ENCODE measurements at places on chromosomes 7 and 10.

DNA sequence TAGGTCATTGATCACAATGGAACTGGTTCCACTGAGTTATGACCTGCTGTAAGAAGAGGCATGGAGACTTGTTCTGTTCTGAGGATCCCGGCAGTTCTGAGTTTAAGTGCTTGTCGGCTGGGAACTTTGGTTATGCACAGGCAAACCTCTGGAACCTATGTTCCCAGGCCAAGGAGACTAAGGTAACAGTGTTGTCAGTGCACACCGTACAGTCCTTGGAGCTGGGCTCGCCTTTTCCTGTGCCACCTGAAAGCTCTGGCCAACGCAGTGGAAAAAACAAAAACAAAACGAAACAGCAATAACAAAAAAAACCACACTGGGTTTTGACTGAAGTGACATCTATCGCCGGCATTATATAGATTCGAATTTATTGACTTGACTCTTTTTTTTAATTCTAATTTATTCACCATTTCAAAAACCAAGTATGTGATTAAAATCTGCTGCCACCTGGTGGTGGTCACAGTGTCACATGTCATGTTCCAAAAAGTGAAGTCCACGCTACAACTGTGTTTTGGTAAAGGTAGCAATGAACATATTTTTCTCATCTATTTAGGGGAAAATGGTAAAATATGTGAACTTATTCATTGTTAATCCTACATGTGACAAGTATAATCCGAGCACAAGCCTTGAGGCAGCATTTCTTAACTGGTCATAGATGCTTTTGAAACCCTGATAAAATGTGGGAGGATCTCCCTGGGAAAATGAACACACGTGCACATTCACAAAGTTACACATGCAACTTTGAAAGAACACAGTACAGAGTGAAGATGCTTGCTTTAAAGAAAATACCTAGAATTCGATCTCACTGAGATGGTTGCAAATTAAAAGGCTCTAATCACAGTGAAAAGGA is 113.8 kb upstream of the PPP2R2D start:
- no peak for DNase-seq

GRCh38 chr7:141073173-141073640 is 657 bp upstream of the TMEM178B start:
- no peak for DNase-seq

DNA sequence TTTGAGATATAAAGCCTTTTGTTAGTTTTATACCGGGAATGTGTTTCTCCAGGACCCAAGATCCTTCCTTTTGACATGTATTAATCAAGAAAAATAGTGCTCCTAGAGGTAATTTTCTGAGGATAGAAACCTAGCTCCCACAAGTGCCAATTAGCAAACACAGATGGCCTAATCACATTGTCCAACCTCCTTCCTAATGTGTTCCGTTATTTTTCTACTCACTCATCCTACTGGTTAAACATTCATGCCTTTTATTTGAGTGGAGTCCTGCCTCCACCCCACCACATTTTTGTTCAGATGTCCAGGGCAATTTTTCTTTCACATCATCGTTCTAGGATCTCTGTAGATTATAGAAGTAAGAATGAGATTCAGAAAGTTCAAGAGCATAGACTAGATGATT is 610.0 kb upstream of the MBL2 start:
- DNase-seq = no peak

- DNase-seq = no peak
Observed at GRCh38 chr7:45568536-45569289, 5.5 kb upstream of the ADCY1 start.

DNA sequence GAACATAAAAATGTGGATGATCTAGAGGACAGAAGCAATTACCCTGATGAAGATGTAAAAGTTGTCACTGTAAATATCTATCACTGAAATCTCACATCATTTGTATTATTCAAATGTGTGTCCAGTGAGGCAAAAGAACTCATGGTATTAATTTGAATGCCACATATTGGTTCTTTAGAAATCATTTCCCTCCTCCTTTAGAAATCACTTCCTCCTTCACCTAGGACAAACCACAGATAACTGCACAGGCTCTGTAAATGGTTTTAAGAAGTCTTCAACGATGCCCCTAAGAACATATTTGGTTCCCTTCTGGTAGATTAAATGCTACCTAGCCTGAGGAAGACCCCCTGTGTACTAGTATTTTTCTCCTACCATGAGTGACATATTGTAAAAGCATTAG is 33.1 kb upstream of the ZNF518A start:
- DNase-seq = no peak

DNA sequence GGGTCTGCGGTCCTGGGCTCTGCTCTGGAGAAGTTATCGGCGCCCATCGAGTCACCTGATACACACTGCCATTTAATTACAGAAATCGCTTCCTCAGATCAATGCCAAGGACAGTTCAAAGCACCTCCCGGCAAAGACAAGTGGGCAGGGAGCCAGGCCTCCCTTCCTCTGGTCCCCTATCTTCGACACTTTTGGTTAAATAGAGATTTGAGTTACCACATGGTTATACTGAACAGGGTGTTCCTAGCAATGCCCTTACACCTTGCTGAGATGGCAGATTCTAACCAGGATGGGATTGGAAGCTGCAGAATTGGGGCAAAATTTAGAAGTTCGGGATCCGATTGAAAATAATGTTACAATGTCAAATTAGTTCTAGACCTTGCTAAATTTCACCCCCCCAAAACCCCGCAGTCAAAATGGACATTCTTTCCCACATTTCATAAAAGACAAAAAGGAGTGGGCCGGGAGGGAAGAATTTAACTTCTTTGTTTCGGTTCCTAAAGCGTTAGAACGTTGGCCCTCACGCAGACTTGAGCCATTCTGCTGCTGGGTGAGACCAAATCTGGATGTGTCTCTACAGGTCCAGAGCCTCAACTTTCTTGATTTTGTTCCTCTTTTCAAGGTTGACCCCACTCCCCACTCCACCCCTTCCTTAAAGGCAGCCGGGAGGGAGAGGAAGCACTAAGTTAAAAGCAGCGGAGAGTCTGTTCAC is 2.2 kb upstream of the DLX5 start:
- DNase-seq = no peak

GRCh38 chr10:107834706-107835105 is 670.2 kb upstream of the SORCS1 start:
- DNase-seq = no peak

GRCh38 chr10:124231168-124232155 is 138.1 kb upstream of the CHST15 start:
- DNase-seq = no peak

DNA sequence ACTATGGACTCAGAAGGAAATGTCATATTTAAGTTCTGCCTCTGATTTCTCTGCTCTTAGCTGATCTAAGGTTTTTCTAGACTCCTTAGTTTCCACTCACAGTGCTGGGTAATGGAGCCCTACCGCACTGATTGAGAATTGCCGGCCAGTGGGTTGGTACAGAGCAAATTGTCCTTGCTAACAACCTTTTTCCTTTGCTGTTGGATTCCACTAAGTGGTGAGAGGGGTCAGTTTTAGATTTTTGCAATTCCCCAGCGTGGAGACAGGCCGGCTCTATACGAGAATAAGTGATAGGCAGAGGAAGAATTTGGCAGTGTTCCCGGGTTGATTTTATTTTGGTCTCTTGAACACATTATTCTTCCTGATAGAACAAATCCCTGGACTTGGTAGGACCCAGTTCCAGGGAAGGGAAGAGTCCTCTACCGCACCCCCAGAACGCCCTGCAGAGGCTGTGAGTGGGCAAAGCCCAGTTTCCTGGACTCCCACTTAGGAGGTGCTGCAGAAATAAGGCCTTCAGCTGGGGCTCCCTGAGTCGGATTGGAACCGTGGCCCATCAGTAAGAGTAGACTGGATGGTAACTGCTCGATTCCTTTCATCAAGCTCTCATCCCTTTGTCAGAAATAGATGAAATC is 3.0 kb upstream of the NRP1 start:
- DNase-seq = no peak

DNA sequence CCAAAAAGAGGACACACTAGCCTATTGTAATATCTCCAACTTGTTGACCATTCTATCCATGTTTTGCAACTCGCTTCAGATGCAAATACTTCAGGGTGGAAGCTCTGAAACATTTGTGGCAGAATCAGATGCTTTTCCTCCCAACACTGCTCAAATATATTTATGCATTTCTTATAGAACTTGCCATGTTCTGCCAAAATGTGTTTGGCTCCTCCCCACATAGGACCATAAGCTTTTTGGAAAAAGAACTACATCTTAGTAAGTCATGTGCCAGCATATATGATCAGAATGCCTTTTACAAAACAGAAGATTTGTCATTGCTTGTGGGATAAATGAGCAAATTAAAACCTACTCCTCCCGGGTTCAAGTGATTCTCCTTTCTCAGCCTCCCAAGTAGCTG is 484.5 kb downstream of the TNS3 start:
- no peak for DNase-seq

DNA sequence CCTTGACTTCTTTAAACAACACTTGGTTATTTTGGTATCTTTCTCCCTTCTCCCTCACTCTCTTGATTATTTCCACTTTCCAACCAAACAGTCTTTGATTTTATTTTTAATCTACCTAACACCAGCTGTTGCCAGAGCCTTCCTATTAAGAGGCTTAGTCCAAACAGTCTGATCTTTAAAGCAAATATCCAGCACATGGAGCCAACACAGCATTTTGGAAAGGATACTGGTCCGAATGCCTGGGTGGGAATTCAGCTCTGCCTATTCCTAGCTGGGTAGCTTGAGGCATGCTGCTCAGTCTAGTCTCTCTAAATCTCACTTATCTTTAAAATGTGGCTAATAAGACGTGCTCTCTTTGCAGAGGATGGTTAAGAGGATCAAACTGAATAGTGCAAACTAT is 129.3 kb downstream of the NRCAM start:
- no peak for DNase-seq

GRCh38 chr7:124029396-124030188 is 3.3 kb downstream of the TMEM229A start:
- peak; percentile 33 for DNase-seq

DNA sequence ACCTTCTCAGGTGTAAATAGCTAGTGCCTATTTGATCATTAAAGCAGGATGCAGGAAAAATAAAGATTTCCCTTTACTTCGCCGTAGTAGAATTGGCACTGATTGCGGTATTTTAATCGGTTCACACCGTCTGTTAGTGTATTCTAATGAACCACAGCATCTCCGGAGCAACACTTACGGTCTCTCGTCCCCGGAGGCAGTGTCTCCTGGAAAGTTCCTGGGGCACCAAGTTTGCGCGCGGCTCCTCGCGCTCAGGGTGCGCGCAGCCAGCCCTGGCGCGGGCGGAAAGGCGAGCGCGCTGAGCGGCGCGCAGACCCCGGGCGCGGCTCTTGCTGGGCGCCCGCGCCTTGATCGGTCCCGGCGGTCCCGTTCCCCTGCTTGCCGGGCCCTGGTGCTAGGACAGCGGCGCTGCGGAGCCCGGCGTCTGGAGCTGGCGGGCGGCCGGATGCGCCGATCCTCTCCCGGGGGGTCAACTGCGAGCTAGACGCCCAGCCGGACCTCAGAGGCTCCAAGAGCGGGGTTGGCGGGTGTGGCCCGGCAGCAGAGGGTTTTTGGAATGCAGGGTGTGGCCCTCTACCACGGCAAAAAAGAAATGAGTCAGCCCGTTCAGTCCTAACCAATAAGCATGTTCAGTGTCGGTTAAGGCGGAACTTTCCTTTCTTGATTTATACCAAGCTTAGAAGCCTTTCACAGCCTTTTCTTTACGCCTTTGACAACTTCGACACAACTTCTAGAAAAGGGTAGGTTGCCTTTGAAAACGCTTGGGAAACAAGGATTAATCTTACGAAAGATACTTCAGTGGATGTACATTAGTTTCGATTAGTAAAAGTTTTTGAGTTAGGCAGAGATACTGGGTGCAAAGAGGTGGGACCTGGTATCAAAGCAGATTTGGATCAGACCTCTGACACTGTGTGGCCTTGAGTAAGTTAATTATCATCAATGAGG is 166.8 kb upstream of the ASAH2 start:
- peak; percentile 14 for DNase-seq

- no peak for DNase-seq
Observed at GRCh38 chr7:1858435-1859265, 188.6 kb downstream of the ELFN1 start.

GRCh38 chr7:1368682-1369571 is 90.3 kb downstream of the MICALL2 start:
- DNase-seq = peak; percentile 25

GRCh38 chr10:96588616-96589419 is 2.0 kb upstream of the TM9SF3 start:
- no peak for DNase-seq

DNA sequence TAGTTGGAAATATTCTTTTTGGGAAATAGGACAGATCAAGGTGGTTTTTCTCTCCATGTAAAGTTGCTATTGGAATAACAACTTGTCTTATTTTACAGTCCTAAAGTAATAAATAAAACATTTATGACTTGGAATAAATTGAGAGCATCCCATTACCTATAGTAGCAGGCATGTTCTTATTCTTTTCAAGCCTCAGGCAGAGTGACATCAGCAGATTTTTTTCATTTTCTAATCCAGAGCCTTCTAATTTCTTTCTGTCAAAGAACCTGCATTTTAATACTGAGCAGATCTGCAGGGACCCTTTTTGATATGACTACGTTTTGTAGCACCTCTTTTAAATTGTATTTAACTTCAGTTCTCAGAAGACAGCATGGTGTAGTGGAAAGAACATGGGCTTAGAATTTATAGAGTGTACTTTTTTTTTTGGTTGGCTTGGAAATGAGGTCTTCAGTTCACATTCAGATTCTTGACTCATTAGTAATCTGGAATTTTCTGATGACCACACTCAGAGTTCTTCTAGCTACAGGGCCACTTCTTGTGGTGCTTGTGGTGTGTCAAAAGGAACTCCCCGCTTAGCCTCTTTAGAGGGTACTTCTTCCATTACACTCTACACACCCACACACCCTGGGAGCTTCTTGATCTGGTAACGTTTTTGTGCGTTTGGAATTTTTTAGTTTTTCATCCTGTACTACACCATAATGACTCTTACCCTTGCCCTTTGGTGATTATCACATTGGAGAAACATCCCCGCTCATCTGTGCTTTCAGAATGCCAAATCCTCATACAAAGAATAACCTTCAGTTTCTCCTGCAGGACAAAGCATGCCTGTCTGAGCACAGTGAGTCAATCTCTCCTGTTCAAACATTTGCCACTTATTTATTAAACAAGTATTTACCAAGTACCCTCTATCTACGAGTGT is 34.6 kb downstream of the AGK start:
- no peak for DNase-seq

- no peak for DNase-seq
Observed at GRCh38 chr7:6259257-6259656, 13.2 kb downstream of the CYTH3 start.

DNA sequence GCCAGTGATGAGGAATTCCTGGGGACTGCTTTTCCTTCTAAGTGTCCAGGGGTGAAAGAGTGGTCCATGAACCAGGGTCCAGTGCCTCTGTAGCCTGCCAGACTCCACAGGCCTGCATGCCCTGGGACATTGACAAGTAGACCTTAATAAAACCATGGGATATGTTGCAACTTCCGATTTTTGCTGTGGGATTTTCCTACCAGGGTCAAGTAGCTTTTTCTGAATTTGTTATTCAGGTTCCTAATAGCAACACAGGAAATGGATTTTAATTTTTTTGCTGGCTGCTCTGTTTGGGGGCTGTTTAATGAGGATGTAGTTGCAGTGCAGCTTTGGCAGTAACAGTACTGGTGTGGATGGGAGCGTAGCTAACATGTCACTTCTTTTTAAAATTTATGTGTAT is 42.1 kb downstream of the WBP1L start:
- DNase-seq = no peak

GRCh38 chr10:3689871-3690510 is 95.0 kb downstream of the KLF6 start:
- DNase-seq = no peak
